Fibroblast of skin of scalp (primary cell): ENCODE measurements at places on chromosomes 6 and 20.

DNA sequence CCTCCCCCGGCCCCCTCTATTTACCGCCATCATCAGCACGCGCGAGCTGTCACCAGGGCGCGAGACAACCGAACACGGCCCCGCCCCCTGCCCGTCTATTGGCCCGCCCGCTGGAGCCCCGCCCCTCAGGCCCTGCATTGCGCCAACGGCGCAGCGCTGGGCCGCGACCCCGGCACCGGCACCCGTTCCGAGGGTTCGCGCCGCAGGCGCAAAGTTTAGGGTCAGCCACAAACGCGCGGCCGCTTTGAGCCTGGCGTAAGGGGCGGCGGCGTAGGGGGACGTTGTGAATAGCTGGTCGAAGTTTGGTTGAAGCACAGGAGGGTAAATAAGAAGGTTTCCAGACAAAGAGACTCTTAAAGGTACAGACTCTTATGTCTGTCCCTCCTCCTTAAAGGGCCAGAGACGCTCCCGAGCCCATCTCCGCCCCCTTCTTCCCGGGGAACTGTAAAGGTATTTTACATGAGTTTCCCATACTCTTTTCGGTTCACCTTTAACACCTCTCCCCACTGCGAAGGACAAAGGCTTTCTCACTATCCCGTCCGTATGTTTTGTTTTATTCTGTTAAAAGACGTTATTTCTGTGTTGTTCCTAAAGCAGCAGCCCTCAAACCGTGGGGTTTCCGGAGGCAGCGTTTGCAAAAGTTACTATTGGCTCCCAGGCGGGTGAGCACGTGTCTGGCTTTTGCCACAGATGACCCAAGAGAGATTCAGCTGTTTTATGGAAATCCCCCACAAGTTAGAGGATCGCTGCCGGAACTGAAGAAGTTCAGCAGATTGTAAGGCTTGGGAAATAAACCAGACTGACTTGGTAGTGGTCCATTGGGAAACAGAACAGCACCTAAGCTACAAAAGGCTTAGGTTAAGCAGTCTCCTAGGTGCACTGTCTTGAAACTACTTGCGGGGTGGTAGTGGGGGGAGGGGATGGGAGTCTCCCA lies at the start of gene USP49:
Gene USP49 (minus strand): TSS at position 76 of the 934 bp plus-strand sequence. CDS start 88,392 bp downstream, outside the sequence.
- peak; percentile 82 for DNase-seq

DNA sequence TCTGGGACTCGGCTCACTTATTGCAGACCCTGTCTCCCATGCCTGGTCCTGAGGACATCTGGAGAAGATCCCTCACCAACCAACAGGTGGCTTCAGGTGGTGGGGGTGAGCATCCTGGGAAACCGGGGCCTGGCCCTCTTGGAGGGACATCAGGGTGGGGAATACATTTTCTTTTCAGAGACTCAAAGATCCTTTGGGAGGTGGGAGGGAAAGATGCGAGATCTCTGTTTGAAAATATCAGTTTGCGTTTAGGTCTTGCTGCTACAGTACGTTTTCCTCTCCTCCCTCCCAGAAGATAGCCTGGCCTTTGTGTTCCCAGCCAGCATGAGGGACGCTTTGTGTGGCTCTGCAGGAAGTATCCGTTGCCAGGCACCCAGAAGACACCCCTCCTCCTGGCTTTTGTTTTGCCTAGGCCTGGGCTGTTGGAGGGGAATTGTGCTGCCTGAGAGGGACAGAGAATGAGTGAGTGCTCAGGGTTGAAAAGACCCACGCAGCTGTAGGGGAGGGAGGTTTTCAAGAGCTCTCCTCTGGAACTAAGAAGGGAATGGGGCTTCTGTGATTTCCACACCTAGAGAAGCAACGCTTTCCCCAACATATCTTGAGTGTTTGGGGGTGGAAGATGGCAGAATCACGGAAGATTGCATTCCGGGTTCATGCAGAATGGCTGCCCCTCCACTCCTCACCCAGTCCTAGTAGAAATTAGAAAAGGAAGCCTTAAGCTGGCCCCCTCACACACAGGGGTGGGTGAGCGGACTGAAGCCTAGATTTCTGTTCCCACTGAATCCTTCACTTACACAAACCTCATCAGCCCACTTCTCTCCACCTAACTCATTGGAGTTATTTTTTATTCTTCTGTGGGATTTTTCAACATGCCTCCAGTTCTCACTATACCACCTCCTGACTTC lies 22.0 kb upstream of the SLC2A12 start:
- DNase-seq = no peak

- DNase-seq = peak; percentile 43
Observed at GRCh38 chr6:37170273-37171200, 585 bp downstream of the PIM1 start.

DNA sequence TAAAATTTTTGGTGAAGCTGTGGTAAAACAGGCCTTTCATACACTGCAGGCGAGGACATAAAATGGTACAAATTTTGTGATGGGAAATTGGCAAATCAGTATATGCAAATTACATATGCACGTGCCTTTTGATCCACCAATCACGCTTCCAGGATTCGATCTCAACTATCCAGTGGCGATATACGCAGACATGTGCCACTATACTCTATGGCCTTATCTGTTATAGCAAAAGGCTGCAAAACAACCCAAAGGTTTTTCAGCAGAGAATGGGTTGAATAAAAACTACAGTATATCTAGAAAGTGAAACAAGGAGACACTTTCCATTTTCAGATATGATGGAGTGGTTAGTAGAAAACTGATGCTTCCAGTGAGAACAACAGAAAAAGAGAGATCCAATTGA lies 41.9 kb upstream of the ERVFRD-1 start:
- no peak for DNase-seq

GRCh38 chr6:160789263-160790027 lies 87.4 kb downstream of the PLG start:
- DNase-seq = no peak

GRCh38 chr6:15966000-15966520 lies 162.8 kb upstream of the MYLIP start:
- DNase-seq = no peak

- DNase-seq = peak; percentile 8
Observed at GRCh38 chr6:170439366-170440361, 113.4 kb downstream of the PSMB1 start.

DNA sequence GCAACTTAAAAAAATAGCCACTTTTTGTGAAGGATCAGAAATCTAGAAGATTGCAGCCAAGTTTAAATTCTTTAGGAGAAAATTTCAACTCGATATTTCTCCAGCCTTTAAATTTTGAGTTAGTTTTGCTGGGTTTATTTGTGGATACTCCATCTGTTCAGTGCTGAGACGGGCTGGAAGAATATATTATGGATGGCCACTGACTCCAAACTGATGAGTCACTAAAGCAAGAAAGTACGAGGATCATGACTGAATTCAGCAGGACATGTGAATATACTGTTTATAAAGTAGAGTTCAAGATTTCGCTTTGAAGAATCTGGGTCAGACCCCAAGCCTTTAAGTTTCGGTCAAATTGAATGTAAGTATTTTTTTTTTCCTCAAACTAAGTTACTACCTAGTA lies 199.5 kb downstream of the ADGRB3 start:
- DNase-seq = no peak

DNA sequence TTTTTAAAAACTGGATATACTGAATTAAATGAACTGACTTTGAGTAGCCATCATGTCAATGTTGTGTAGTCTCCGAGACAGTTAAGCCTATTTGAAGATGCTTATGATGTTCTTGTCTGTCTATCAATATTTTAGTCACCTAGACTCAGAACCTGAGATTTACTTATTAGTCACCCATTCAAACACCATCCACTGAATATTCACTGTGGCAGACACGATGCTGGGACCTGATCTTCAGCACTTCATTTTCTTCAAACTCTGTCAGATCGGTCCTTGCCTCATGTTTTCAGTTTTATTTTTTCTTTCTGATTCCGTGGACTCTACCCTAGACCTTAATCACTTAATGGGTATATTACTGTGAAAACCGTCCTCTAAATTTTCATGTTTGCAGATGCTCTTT lies 123.7 kb upstream of the MCHR2 start:
- DNase-seq = no peak

DNA sequence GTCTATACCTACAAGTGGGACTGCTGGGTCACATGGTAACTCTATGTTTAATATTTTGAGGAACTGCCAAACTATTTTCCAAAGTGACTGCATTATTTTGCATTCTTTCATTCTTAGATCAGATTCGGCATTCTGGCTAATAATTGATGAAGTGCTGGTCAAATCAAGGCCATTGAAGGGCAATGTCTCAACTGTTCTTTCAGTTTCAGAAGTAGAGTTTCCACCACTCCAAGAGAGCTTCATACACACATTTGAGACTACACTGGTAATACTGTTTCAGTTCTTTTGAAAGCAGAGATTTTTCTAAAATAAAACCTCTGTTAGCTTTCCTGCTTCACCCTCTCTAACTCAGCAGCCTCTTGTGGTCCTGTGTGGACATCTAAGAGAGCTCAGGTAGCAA lies 154.5 kb downstream of the CFAP61 start:
- no peak for DNase-seq
